ENCODE measurements at places on chromosomes 12 and 14.
A peak's percentile ranks its signal among the peaks of the same experiment; 100 is the strongest.

DNA sequence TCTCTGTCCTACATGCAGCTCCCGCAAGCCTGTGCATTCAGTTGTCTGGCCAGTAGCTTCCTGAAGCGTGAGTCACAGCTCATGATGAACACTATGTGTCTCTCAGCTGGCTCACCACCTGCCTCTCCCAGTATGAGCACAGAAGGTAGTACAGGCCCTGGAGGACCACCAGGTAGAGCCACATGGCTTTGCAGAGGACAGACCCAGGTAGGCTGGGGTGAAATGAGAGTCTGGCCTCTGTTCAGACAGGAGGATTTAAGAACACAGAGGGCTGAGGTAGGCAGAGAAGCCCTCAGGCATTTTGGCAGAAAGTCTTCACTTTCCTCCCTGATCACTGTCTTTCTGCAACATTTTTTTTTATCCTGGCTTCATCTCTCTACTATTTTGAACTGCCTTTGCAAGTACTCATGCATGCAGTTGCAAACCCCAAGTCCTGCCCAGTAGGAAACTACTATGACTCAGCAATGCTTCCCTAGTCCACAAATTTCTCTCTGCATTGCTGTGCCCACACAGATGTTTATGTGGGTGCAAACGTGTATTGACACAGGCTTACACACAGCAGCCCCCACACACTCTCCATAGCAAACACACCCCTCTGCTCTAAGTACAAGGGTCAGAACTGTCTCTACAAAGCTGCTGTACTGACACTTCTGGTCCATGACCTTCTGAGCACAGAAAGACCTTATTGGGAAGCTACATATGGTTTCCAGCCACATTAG is 7.2 kb upstream of the SDR9C7 start:
- no peak for DNase-seq

DNA sequence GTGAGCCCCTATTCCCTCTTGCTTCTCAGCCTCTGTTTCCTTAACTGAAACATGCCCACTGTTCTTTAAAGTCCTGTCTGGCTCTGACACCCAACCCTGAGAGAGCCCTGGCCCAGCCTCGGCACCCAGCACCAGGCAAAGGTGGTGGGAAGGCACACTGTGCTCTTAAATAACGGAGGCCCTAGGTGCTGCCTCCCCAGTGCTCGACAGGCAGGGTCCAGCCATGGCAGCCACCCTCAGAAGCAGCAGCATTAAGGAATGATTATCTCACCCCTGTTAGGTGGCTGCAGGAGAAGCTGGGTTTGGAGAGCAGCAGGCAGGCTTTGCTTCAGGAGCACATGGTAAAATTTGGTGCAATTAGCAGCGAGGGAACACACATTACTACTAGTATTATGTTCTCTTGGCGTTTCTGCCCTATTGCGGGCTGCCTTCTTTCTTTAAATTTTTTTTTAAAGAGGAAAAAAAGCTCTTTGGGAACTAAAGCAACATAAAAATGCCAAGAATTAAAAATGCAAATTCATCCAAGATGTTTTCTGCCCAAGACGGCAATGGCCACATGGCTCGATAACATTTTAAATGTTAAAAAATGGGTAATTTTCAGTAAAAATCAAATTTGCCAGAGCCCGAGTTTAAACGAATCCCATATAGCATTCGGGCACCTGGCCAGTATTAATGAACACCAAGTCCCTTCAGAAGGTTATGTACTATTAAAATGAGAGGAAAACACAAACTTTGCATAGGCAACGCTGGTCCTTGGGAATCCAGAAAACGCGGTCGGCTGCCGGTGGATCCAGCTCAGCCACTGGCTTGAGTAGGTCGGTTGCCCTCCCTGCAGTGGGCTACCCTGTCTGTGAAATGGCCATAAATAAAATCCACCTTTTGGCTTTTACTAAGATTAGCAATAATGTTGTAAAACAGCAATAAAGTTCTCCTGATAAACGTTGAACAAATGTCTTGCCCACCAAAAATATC is 152.2 kb downstream of the BCL11B start:
- no peak for DNase-seq

- no peak for DNase-seq
These were observed 244.9 kb upstream of the LRIG3 start for GRCh38 chr12:59164991-59165718.

DNA sequence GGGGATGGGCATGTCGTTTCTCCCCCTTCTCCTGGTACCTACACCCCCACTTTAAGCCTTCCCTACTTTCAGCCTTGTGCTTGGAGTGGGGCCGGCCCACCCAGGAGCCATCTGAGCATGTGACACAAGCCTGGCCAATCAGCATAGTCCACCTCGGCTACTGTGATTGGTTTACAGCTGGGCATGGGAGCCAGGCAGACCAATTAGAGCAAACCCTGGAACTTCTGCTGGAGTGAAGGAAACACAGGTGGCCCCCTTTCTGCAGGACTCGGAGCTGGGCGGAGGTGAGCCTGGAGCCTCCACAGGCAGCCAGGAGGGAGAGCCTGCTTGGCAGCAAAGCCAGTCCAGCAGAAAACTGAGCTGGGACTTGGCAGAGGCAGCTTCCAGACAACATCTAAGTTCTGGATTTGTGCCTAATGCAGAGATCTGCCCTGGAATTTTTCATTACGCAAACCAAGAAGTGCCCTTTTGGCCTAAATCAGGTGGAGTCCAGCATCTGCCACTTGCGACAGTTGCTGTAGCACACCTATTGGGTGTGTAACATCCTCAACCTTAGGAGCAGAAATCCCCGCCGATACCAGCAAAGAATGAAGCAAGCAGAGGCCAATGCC is 59.5 kb downstream of the SCARB1 start:
- no peak for DNase-seq

- DNase-seq = no peak
These were observed 9.1 kb upstream of the MGAT4C start for GRCh38 chr12:86265329-86265695.

DNA sequence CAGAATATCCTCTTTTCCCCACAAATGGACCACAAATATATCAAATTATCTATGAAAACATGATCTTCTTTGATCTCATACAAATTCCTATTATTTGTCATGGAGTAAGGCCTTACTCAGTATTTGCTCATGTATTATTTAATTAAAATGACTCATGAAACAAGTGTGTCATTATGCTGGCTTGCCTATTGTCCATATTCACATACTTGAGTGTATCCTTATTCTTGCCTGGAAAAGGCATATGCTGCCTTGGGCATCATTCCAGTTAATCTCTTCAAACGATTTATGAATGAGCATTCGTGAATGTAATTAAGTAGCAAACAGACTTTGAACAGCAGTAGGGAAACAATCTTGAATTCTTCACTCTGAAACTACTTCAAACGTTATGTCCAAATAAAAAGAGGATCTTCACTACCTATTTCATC is 22.6 kb upstream of the SNRPF start:
- DNase-seq = peak; percentile 64

GRCh38 chr12:49706351-49707127 is 666 bp downstream of the FMNL3 start:
- no peak for DNase-seq

DNA sequence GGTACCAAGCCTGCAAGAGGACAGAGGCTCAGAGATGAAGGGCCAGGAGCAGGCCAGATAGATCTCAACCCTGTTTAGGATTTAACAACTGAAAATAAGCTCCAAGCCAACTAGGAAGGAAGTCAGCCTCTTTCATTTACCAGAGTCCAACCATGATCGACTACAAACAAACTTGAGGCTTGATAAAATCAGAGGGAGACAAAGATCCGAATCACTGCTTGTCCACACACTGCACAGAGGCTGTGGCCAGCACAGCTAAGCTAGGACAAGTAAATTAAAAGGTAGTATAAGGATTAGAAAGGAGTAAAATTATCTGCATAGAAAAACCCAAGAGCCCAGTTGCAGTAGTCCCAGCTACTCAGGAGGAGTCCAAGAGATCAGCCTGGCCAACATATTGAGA is 40.3 kb downstream of the FAM222A start:
- no peak for DNase-seq

DNA sequence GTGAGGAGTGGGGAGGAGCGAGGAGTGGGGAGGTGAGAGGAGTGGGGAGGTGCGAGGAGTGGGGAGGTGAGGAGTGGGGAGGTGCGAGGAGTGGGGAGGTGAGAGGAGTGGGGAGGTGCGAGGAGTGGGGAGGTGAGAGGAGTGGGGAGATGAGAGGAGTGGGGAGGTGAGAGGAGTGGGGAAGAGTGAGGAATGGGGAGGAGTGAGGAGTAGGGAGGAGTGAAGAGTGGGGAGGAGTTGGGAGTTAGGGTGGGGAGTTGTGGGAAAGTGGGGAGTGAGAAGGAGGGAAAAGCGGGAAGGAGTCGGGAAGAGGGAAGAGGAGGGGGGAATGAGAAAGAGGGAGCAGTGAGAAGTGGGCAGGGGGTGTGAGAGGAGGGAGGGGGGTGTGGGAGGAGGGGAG is 86.1 kb downstream of the B4GALNT3 start:
- DNase-seq = no peak

DNA sequence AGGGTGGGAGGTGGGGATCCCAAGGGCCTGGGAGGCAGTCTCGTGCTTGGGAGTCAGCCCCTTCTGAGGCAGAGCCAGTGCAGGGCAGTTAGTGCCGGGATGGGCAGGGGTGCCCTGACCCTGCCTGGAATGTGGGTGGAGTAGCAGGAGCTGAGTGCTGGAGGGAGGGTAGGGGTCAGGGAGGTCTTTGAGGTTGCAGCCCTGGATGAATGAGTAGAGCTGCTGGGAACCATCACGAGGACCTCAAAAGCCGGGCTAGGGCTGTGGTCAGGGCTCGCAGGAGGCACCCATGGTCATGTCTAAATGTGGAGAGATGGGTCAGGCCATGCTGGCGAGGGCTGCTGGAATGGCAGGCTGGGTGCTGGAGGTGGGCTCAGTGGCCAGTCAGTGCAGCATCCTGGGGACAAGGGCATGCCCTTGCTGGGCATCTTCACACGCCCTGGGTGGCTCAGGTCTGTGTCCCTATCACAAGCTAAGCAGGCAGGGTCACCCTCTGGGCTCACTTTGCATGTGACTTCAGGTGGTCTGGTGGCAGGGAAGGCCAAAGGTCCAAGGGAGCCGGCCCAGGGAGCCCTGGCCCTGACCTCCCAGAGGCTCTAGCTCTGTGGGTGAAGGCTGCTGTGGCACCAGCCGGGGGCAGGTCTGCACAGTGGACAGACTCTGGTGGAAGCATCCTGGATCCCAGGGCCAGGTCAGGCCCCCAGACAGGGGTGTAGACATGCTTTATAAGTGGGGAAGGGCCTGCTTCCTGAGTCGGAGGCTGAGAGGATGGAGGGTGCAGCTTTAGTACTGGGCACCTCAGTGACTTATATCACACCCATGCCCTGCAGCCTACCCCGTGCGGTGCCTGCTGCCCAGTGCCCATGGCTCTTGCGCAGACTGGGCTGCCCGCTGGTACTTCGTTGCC is 24.5 kb downstream of the PAPLN start:
- no peak for DNase-seq

- no peak for DNase-seq
These were observed 31.9 kb upstream of the FOS start for GRCh38 chr14:75246546-75247285.

DNA sequence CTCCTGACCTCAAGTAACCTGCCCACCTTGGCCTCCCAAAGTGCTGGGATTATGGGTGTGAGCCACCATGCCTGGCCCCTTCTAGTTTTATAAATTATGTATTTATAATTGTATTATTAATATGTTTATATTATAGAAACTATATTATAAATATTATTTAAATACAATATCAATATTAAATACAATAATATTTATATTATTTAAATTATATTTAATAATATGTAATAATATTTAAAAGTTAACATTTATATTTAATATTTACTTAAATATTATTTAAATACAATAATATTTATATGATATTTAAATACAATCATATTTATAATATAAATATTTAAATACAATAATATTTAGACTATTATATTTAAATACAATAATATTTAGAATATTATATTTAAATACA is 20.0 kb downstream of the SDR9C7 start:
- no peak for DNase-seq
